Activated naive CD4-positive, alpha-beta T cell treated with anti-CD3 and anti-CD28 coated beads for 36 hours (primary cell): ENCODE measurements at places on chromosomes 4 and X.

DNA sequence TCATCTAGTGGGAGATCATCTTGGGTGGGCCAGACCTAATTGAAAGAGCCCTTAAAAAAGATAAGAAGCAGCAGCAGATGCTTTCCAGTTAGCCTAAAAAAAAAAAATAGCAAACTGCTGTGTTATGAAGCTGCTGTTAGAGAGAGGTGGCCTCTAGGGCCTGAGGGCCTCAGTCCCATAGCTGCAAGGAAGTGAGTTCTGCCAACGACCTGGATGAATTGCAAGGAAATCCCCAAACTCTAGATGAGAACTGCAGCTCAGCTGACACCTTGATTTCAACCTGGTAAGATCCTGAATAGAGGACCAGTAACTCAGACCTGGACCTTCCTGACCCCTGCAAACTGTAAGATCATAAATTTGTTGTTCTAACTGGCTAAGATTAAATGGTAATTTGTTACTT, 275.2 kb downstream of the TENM3 start:
- H3K27me3 ChIP-seq: peaks cover 18% of the 10 kb centered on the region
- no peak overlapping the region for H3K27ac ChIP-seq
- H3K4me1 ChIP-seq: no peaks in the 10 kb centered on the region
- no peak for DNase-seq
- no peaks in the 10 kb centered on the region for H3K36me3 ChIP-seq

DNA sequence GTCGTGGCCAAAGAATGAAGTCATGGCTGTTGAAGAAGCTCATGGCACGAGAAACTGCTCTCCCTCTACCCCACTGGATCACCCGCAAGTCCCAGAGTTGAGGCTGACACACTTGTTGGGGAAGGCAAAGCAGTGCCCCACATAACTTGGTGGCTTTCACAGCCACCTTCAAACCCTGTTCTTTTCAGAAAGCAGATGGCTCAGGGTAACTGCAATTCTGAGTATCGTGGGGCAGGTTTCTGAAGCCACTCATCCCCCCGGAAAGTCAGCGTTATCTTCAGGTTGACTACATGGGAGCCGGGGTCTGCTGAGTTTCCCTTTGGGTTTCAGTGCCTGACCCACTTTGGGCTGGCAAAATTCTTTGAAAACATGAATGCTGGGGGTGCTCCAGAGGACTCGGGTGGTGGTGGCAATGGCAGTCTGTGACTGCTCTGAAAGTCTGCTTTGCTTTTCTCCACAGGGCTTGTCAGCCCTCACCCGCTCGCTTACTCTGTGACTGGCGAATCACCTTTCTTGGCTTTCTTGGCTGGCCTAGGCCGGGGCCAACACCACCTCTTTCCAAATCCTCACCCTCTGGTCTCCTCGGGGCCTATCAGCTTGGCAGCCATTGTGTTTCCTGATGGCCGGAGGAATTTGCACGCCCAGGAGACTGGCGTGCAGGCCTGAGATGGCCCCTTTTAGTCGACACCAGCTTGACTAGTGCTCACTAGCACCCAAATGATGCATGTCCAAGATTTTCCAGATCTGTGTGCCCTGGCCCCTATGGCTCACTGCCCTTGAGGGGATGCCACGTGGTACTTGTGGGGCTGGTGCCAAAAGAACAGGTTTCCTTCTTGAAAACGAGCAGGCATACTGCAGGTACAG, 7.3 kb downstream of the PPP1R3F start:
- H3K27me3 ChIP-seq: no peaks in the 10 kb centered on the region
- no peak overlapping the region for H3K4me3 ChIP-seq
- H3K27ac ChIP-seq: peak overlapping the region; percentile 94
- peak; percentile 64 for DNase-seq

- peaks cover 8% of the 10 kb centered on the region for H3K27me3 ChIP-seq
- DNase-seq: no peak
- no peak overlapping the region for H3K4me3 ChIP-seq
- H3K27ac ChIP-seq: no peak overlapping the region
Measured at GRCh38 chr4:48450740-48451139, 32.4 kb upstream of the SLC10A4 start.

GRCh38 chr4:143617994-143618679, 82.3 kb downstream of the FREM3 start:
- peaks cover under 1% of the 10 kb centered on the region for H3K27me3 ChIP-seq
- H3K4me3 ChIP-seq: no peak overlapping the region
- H3K36me3 ChIP-seq: peaks cover 2% of the 10 kb centered on the region
- H3K4me1 ChIP-seq: peaks cover 3% of the 10 kb centered on the region
- H3K27ac ChIP-seq: no peak overlapping the region

- no peaks in the 10 kb centered on the region for H3K27me3 ChIP-seq
- H3K4me1 ChIP-seq: no peaks in the 10 kb centered on the region
- no peak overlapping the region for H3K4me3 ChIP-seq
- H3K27ac ChIP-seq: no peak overlapping the region
- H3K36me3 ChIP-seq: peaks cover 27% of the 10 kb centered on the region
- DNase-seq: no peak
Measured at GRCh38 chrX:311156-312129, 7.2 kb downstream of the GTPBP6 start.

DNA sequence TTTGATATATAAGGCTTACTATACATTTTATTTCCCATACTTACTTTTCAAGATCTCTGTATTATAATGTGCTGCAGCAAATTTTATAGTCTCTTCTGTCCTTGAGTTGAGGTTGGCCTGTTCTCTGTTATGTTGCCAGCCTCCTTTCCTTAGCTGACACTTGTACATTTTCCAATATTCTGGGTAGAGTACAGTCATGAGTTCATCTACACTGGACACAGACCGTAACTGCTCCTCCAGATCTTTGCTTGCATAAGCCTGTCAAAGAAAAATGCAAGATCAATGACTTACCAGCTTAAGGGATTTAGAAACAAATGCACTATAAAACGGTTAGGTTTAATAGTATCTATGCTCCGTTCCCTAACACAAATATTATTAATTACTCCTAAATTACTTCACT, 63.2 kb downstream of the VEGFC start:
- no peaks in the 10 kb centered on the region for H3K36me3 ChIP-seq
- no peak for DNase-seq
- H3K4me1 ChIP-seq: no peaks in the 10 kb centered on the region
- no peak overlapping the region for H3K4me3 ChIP-seq
- H3K27ac ChIP-seq: no peak overlapping the region

DNA sequence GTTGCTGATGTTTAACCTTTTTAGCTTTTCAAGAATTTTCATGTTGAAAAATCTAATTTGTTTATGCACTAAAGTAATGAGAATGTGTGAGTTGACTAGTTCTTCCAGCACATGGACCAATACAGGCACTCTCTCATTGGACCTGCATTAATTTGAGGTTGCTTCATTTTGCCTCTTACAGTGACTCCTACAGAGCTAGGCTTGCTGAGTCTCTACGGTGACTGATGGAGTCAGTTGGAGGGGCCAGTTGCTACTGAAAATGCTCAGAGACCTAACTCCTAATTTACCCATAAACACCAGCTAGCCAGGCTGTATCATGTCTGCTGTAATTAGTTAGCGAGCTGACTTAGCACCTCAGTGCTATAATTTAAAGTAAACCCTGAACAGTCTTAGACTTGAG, 10.9 kb downstream of the MTHFD2L start:
- no peak overlapping the region for H3K4me3 ChIP-seq
- peaks cover 10% of the 10 kb centered on the region for H3K4me1 ChIP-seq
- DNase-seq: no peak
- no peak overlapping the region for H3K27ac ChIP-seq
